ENCODE measurements at places on chromosomes 4 and X.
A peak's percentile ranks its signal among the peaks of the same experiment; 100 is the strongest.

DNA sequence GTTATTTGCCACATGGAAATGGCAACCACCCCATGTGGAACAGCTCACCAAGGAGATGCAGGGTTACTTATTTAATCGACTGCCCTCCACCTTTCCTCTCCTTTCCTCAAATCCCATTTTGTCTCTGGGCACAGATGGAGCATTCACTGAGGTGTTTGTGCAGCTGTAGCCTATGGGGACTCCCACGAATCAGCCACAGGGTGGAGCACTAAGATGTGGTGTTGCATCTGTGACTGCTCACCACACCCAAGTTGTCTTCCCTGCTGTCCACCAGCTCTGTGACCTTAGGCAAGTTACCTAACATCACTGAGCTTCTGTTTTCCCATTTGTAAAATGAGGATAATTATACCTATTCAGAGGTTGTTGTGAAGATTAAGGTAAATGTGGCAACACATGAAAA lies 252.4 kb upstream of the CPEB2 start:
- DNase-seq = peak; percentile 24

GRCh38 chr4:124753941-124754581 lies 41.5 kb upstream of the ANKRD50 start:
- no peak for DNase-seq

DNA sequence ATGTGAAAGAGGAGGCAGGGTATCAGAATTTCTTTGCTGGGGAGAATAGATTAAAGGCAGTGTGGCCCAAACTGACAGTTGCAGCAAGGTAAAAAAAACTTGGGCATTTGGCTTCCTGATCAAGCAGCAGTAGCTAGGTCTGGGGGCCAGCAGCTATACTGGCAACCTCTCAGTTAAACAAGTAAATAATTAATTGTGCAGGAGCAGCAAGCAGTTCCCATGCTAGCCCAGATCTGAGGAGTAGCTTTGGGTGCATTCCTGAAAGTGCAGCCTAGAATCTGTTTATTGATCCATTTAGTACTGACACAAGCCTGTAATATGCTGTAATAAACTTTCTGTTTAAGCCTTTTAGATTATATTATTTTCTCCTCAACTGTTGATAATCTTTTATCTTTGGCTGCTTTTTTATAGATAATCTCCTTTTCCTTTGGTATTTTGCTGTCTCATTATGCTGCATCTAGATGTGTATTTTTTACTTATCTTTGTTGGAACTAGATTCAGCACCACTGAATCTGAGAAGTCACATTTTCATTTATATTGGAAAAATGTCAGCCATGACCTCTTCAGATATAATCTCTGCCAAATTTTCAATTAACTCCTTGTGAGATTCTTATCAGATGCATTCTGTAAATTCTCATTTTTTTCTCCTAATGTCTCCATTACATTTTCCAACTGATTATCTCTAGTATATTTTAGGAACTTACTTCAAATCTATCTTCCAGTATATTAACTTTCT lies 276.3 kb downstream of the STPG2 start:
- no peak for DNase-seq

DNA sequence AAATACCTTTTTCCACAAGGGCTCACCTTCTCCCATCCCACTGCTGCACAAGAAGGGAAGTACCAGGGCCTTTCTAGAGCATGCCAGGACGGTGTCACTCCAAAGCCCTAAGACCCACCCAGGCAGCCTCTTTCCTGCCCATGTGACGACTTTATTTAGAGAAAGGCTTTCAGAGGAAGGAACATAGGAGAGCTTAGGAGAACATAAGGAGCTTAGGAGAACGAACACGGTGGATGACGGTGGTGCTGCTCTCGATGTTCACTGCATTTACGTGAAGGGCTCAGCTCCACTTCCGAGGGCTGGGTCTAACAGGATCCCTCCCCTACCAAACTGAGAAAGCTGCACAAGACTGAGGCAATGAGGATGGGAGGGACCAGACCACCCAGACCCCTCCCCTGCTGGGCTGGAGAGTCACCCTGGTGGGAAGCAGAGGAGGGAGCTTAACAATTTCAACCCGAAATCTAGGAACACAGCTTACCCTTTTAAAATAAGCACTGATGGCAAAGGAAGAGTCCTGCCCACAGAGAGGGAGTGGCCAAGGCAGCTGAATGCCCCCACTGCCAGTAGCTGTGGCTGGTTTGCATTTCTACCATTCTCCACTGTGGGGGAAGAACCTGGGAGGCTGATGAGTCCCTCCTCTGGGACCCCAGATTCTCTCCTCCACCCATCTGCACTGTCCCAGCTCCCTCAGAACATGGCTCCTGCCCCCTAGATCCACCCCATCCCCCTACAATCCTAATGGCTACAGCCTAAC lies 29.8 kb downstream of the ZFYVE28 start:
- no peak for DNase-seq

DNA sequence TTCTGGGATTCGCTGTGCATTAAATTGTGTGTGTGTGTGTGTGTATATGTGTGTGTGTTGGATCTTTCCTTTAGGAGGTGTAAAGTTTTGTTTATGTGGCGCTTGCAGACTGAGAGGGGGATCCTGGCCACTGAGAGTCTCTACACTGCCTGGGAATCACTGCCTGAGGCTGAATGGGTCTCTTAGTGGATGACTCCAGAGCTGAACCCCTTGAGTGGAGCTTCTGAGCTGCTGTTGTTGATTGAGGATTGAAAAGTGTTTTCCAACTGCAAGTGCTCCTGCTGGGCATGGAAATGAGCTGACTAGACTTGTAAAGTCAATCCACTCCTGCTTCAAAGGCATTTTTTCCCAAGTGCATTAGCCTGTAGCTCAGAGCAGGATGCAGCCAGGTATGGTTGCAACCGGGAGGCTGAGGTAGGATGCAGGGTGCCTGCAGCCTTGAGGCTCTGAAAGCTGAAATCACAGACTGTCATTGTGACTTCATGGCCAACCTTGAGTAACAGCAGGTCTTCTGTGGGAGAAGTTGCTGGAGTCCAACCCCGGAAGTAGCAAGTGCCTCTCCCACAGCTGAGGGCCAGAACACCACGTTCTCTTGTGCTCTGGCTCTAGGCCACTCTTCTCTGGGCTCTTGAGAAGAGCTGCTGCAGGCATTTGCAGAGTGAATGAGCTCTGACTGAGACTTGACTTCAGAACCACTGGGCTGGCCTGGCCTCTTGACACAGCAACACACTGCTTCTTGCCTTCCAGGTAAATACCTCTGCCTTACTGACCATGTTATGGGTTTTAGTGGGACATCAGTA lies at the start of gene TBX22:
TSS of gene TBX22 (plus strand) at position 613 of the 800 bp plus-strand sequence. CDS start 7,517 bp downstream, outside the sequence.
- no peak for DNase-seq

DNA sequence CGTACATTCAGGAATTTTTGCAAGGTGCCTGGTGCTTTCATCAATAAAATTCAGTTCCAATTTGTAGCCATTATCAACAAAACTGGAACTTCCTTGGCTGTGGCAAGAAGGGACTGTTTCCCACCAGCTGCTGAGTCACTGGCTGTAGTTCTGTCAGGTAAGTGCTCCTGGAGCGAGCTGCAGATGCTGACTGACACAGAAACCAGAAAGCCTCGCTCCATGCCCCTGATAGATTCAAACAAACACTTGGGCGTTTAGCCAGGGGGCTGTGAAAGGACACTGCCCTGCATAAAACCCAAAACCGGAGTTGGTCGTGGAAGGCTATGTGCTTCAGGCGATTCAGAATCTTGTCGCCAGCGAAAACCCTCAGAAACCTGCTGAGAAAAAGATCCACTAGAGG lies 188.4 kb upstream of the FAM9B start:
- DNase-seq = no peak

- no peak for DNase-seq
These were observed 512 bp downstream of the NOP14 start for GRCh38 chr4:2962614-2963174.

GRCh38 chrX:26914232-26914631 lies 548.9 kb downstream of the PPP4R3C start:
- DNase-seq = no peak

DNA sequence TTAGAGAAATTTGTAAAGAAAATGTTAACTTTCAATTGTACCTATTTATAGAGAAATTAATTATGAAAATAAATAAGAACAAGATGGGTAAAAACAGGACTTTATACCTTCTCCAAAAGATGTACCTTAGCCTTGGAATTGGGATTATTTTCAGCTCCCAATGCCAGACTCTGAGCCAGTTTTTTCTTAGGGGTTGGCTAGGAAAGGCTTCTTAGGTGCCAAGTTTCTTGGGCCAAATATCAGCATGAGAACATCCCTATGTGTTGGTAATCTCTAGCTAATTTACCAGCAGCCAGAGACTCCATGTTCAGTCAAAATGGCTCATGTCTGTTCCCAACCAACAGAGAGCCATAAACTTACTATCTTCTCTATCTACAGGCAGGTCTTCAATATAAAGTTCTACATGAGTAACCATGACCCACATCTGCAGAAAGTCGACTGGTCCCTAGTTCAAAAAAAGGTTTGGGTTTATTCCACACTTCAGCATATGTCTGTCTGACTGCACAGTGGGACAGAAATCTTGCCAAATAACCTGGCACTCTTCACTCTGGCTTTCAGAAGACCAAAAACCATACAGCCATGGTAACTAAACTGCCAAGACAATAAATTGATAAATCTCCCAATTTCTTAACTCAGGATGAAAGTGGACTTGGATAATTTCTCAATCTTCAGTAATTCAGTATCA lies 380.5 kb upstream of the RASGEF1B start:
- no peak for DNase-seq

DNA sequence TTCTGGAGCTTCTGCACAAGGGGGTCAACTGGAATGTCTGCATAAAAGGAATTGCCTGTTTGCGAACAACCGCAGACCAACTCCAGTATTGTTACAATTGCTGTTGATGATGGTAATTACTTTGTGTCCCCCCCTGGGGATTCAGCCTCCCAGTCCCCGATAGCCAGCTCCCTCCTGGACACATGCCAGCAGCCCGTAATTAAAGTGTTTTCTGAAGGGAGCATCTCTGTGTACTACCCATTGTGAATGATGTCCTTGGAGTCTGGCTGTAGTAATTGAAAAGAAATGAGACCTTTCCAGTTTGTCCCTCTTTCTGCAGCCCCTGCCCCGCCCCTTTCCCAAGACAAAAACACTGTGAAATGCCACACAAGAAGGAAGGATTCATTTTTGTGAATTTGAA lies 377.1 kb upstream of the LCORL start:
- no peak for DNase-seq

- DNase-seq = no peak
These were observed 102.3 kb downstream of the SCD5 start for GRCh38 chr4:82696117-82696860.

DNA sequence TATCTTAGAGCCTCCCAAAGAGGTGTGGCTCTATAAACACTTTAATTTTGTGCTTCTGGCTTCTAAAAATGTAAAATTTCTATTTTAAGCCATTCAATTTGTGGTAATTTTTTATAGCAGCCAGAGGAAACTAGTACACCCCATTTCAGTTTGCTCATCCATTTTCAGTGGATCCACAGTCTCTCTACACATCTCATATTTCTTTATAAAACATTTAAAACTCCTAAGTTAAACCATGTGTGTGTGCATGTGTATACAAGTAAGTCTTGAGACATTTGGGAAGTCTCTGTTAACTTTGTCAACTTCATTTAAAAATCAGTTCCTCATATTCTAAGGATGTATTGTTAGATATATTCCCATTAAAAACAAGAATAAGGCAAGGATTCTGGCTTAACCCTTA lies 273.2 kb downstream of the IL15 start:
- DNase-seq = no peak

DNA sequence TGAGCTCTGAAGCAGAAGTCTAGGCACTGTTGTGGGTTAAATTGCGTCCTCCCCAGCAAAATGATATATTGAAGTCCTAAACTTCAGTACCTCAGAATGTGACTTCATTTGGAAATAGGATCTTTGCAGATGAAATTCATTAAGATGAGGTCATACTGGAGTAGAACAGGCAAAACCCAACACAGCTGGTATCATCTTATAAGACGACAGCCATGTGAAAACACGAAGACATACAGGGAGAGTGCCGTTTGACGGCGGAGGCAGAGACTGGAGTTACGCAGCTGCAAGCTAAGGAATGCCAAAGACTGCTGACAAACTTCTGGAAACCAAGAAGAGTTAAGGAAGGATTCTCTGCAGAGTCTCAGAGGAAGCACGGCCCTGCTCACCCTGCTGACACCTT lies 241.5 kb downstream of the MAML3 start:
- DNase-seq = no peak
